ENCODE measurements at places on chromosomes 13 and 19. TPM values are rescaled to one million over a fixed set of nuclear protein-coding genes. Genes with fewer than 3 reads are reported as not detected.
A peak's percentile ranks its signal among the peaks of the same experiment; 100 is the strongest.

- no peak for DNase-seq
Measured at GRCh38 chr13:26591672-26592071, 34.2 kb downstream of the WASF3 start.

DNA sequence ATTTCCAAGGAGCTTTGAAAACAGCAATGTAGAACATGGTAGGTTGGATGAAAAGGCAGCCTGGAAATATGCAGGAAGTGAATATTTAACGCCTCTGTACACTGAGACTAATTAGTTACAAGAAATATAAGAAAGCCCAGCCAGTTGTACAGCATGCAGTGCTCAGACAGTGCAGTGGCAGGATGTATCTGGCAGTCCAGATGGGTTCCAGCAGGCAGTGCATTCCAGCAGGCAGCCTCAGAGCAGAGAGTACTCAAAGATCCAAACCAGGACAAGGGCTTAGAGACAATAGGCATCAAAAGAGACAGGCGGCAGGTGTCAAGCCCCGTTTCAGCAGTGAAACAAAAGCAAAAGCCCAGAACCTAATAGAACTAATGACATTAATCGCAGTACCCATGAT is 2776.3 kb downstream of the PCDH9 start:
- DNase-seq, result no peak

DNA sequence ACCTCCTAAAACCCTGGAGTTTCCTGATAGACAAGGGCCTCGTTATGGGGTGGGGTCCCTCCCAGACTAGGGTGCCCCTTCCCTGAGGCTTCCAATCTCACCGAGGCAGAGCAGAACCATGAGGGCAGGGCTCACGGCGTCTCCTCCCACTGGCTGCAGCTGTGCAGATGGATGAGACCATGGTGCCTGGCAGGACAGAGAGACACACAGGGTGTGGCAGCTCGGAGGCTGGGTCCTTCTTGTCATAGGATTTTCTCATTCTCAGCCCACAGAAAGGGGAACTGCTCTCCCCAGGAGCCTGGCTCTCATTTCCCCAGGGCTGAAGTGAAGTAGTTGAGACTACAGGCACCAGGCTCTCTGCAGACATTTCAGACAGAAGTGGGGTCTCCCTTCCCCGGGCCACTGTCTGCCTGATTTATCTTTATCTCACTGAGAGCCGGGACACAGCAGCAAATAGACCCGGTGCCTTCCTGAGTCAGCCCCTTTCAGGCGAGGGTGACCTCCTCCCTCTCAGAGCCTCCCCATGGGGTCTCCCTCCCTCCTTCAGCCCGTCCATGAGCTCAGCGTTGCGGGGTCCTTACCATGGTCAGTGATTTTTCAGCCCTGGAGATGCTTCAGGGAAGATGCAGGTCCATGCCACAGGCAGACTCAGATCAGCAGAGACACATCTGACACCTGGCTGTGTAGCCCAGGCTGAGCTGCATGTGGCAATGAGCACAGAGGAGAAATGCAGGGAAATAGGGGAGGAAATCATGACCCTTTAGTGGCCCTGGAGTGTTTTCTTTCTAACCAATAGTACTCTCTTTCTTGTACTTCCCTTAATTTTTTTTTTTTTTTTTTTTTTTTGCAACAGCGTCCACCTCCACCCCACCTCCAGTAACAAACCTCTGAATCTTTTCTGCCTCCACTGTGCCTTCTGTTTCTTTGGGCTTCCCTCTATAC is at the start of gene LILRA5:
Gene LILRA5 (minus strand): TSS at position 731 of the 942 bp plus-strand sequence. CDS start 147 bp downstream, at position 584.
- peak; percentile 70 for DNase-seq

DNA sequence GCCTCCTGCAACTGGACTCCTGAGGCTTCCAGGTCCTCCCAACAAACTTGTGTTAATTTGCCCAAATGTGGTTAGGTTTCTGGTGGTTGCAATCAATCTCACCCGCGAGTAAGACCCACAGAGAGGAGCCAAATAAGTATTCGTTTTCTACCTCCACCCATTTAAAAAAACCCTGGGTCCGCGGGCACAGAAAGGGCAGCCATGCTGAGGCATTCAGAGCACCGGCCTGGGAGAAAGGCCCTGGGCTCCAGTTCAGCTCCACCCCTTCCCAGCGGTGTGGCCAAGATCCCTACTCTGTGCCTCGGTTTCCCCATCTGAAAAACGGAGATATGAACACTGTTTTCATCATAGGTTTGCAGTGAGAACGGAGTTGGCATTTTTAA is 56.9 kb downstream of the PEPD start:
- DNase-seq, result no peak

DNA sequence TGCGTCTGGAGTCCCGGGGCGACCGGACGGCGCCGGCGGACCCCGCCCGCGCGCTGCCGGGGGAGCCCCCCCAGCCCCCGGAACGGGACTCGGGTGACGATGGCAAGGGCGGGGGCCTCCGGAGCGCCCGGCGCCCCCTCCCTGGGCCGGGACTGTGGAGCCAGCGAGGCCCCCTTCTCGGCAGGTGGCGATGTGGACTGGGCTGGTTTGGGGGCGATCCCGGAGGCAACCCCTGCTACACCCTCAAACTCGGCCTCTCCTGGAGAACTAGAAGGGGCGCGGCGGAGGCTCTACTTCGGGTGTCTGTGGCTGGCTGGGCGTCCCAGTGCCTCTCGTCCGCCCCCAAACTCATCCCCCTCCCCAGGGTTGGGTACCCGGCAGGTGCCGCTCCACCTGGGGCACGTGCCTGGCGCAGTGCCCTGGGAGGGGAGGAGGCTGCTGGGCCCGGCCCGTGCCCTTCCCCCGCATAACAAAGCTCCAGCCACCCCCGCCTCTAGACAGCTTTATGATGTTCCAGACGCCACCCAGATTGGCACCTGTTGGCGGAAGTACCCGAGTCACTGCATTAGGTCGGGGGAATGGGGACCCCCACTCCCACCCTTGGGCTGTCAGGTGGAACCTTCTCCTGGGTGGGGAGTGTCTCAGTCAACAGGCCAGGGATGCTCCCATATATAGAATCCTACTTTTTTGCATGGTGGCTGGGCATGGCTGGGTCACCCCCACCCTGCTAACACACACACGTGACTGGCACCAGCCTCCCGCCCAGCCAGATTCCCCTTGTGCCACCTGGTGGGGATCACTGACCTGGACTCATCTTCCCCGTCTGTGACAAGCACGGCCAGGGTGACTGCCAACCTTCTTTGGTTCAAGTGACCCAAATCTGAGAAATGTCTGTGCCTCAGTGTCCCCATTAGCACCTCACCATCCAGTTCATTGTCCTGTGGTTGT is 722 bp downstream of the PKN1 start:
- DNase-seq, result no peak

KLC3 gene
- polyA plus RNA-seq, result not detected

DNA sequence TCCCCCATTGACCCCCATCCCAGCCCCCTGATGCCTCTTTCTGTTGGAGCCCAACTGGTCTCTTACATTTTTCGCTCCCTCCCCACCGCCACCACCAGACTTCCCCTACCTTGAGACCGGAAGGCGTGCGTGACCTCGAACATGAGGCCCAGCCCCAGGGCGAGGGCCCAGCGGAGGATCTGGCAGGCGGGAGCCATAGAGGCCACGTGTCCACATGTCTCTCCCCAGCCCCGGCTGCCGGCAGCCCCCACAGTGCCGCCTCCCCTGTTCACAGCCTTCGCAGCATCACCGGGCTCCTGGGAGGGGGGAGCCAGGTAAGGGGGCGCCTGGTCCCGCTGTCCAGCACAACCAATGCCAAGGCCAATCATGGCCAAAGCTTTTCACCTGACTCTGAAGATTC is 5.0 kb downstream of the ADAMTS10 start:
- no peak for DNase-seq

DNA sequence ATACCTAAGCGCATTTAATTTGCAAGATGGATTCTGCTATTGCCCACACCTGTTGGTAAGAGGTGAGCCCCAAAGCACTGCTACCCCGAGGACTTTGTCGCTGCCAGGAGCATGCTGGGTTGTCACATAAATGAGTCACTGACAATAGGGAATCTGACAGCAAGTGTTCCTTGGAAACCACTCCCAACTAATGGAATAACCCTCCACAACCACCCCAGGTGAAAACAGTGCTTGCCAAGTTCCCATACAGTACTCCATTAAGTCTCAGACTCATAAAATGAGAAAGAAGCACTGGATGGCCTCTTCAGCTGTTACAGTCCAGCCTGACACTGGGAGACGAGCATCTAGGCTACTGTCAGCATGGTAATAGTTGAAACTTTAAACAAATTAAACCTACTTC is 108.6 kb downstream of the EFNB2 start:
- no peak for DNase-seq

CEACAM4 gene
- 0.51 TPM for polyA plus RNA-seq

DMKN gene
- polyA plus RNA-seq, result 22.2 TPM

Measured in aorta (tissue), 5 donors.